Retinal pigment epithelial cell (primary cell): ENCODE measurements at places on chromosomes 13 and 19.

- DNase-seq, result no peak
Observed at GRCh38 chr13:24664726-24665409, 15.3 kb upstream of the ATP12A start.

DNA sequence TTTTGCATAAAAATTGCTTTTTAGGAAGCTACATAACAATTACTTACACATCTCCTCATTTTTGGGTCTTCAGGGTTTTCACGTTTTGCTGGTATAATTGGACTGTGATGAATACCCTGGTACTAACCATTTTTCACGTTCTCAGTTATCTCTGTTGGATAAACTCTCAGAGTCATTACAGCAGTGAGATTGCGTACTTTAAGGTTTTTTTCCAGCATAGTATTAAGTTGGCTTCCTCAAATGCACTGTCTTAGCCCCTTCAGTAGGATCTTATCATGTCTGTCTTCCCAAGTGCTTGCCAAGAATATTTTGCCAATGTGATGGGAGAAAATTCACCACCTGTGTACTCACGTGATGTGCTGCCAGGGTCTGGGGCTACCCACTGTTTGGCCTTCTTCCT is 342.5 kb downstream of the TEX29 start:
- DNase-seq, result no peak

GRCh38 chr19:6890938-6891337 is 3.6 kb downstream of the ADGRE1 start:
- no peak for DNase-seq

DNA sequence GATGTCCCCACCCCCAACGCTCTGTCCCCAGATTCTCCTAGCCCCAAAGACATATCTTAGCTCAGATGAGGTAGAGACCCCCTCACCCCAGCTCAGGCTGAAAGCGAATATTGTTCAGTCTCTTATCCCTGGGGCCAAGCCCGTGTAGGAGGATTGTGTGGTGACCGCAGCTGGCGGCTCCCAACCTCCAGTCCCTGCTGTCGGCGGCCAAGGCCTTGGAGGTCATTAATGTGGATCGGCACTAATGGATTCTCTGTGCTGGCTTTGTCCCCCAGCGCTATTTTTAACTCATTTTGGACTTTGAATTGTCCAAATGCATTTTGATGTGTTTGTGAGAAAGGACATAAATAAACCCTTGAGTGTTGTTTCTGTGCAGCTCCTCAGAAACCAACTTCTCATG is 124.2 kb downstream of the UQCRFS1 start:
- no peak for DNase-seq

DNA sequence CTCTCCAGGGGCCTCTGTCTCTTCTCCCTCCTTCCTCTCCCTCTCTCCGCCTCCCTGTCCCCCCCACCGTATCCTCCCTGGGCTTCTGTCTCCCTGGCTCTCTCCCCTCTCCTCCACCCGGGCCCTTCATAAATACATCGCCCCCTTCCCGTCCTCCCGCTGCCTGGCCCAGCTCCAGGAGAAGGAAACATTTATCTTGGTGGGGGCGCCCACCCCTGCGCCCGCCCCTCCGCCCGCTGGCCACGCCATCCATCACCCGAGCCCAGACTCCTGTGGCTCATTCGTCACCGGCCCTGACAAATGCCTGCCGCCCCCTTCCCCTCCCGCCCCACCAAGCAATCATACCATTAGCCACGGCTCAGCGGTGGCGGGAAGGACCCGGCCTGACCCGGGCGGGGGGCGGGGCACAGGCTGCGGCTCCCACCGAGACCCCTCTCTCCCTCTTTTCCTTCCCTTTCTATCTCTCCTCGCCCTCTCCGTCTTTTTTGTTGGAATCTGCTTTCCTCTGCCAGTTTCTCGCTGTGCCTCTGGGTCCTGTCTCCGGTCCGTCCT is 2.6 kb upstream of the MEIS3 start:
- DNase-seq, result no peak

- DNase-seq, result no peak
Observed at GRCh38 chr13:31242367-31242766, 42.6 kb downstream of the B3GLCT start.

GRCh38 chr13:23741879-23742510 is 147.2 kb downstream of the MIPEP start:
- no peak for DNase-seq

- no peak for DNase-seq
Observed at GRCh38 chr19:18859676-18860301, 28.0 kb downstream of the UPF1 start.

- DNase-seq, result peak; percentile 81
Observed at GRCh38 chr19:38213911-38214625, 10.0 kb downstream of the DPF1 start.

DNA sequence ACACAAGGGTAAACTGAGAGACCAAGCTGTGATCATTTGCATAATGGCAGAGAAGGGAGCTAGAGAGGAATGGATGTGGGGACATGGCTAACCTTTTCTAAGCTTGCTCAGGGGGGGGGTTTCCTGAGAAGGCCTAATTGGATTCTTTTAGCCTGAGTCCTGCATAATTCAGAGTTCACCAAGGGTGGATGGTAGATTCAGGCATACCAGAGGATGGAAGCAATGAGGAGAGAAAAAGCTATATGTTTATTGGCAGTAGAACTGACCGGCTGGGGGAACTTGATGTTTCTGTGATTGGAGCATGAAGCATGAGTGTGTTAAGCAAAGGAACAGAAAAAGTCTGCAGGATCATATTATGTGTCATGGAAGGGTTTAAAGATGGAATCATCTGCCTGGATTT is 65.9 kb upstream of the KLF12 start:
- no peak for DNase-seq

- DNase-seq, result no peak
Observed at GRCh38 chr13:113407531-113408393, 43.8 kb upstream of the GRTP1 start.

GRCh38 chr19:35249848-35250711 is 1.3 kb downstream of the LSR start:
- DNase-seq, result no peak

DNA sequence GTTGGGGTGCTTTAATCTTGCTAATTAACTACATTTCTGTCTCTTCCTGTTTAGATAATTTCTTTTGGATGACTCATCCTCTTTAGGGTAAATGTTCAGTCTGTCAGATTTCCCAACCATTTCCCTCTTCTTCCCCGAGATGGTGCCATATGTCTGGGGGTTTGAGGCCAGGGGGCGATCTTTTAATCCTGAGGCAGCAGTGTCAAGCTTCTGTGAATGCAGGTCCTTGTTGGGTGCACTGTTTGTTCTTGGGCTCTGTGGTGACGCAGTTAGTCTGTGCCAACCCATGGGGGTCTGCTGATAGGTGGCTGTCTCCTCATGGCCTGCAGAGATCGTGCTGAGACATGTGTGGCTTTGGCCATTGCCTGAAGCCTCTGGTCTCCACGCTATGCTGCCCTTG is 420.4 kb downstream of the NDFIP2 start:
- DNase-seq, result no peak

- DNase-seq, result no peak
Observed at GRCh38 chr19:16521715-16522289, 20.4 kb downstream of the CHERP start.

GRCh38 chr13:106911020-106911419 is 343.1 kb upstream of the ARGLU1 start:
- DNase-seq, result no peak

- DNase-seq, result no peak
Observed at GRCh38 chr19:48806518-48806817, 4.4 kb downstream of the BCAT2 start.

GRCh38 chr13:106213028-106213757 is 322.3 kb downstream of the EFNB2 start:
- DNase-seq, result no peak

GRCh38 chr13:36766295-36766694 is 52.7 kb upstream of the RFXAP start:
- no peak for DNase-seq

DNA sequence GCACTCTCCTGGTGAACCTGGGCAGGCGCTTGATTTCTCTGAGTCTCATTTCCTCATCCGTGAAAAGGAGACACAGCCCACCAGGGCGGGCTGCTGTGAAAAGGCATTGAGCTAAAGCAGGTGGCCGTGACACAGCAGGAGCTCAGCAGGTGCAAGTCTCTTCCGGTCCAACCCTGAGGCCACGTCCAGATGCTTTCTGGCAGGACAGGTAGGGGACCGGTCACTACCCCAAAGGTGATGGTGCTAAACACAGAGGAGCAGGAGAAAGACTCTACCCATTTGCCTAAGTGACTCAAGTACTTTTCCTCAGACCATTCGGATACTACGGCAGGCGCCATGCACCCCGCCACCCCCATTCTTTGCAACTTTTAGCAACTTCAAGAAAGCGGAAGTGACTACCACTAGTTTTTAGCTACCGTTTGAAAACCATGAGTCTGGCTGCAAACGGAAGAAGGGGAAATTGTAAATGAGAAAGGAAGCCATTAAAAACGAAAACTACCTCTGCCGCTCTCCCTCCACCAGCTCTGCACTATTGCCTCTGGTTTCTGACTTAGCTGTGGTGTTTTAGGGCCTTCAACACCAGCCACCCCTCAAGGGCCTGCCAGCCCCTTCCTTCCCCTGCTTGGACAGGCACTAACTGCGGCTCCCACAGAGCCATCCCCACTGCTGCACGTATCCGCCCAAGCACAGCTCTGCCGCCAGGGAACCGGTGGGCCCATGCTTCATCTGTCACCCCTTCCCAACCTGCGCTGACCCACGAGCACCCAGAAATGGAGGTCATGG is 4.8 kb downstream of the PPP6R1 start:
- no peak for DNase-seq

DNA sequence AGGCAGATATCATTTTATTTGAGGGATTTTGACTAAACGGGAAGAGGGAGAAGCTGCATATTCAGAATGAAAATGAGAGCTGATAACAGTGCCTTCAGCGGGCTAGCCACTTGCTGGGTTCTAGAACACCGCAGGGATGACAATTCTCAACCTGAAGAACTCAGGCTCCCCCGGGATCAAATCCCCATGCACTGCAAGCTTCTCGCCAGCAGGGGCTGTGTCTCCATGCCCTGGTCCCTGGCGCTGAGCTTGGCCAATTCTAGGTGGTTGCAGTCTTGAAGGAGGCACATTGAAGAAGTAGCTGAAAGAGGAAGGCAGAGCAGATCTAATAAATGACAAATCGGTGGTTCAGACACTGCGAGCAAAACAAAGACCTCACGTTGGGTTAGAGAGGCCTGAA is 128.7 kb downstream of the UQCRFS1 start:
- no peak for DNase-seq

- no peak for DNase-seq
Observed at GRCh38 chr19:55223291-55224037, 5.1 kb downstream of the TMEM86B start.

- no peak for DNase-seq
Observed at GRCh38 chr13:109778102-109778542, 8.3 kb downstream of the IRS2 start.

GRCh38 chr13:78298657-78299056 is 304.7 kb downstream of the POU4F1 start:
- DNase-seq, result no peak

GRCh38 chr19:7203332-7203731 is 90.9 kb downstream of the INSR start:
- no peak for DNase-seq

GRCh38 chr13:51305271-51305967 is 34.1 kb upstream of the SERPINE3 start:
- no peak for DNase-seq

- no peak for DNase-seq
Observed at GRCh38 chr13:93649496-93649895, 422.9 kb downstream of the GPC6 start.

- DNase-seq, result peak; percentile 89
Observed at GRCh38 chr13:101875717-101876393, 423.4 kb downstream of the ITGBL1 start.

DNA sequence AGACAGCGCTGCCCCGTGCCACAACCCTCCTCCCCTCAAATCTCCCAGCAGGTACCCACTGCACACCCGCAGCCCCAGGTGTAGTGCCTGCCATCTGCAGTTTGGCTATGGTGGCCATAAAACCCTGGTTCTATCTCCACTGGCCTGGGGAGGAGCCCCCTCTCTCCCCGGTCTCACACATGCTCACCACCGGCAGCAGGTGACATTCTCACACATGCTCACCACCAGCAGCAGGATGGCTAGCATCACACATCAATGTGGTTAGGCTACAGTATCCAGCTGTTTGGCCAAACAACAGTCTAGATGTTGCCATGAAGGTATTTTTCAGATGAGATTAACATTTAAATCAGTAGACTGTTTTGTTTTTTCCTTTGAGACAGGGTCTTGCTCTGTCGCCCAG is 31.1 kb downstream of the ELL start:
- DNase-seq, result no peak

DNA sequence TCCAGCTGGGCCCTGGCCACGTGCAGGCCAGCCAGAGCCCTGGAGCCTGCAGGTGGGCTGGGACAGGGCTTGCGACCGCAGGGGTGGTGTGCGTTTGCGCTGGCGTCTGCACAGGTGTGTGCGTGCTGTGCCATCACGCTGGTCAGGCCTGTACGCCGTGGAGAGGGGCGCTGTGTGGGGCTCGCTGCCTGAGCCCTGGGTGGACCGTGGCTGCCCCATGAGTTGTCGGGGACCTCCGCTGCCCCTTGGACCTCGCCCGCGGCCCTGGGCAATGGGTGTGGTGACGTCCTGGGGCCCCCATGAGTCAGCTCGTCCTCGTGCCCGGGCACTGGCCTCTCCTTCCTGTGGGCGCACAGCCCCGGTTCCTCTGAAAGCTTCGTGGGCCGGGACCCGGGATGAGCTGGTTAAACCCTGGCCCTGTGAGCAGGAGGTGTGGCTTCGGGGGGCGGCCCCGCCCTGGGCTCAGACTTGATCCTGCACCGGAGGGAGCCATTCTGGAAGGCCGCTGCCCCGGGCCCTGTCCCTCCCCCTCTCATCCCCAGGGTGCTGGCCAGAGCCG is 6.8 kb downstream of the CSNK1G2 start:
- DNase-seq, result no peak

DNA sequence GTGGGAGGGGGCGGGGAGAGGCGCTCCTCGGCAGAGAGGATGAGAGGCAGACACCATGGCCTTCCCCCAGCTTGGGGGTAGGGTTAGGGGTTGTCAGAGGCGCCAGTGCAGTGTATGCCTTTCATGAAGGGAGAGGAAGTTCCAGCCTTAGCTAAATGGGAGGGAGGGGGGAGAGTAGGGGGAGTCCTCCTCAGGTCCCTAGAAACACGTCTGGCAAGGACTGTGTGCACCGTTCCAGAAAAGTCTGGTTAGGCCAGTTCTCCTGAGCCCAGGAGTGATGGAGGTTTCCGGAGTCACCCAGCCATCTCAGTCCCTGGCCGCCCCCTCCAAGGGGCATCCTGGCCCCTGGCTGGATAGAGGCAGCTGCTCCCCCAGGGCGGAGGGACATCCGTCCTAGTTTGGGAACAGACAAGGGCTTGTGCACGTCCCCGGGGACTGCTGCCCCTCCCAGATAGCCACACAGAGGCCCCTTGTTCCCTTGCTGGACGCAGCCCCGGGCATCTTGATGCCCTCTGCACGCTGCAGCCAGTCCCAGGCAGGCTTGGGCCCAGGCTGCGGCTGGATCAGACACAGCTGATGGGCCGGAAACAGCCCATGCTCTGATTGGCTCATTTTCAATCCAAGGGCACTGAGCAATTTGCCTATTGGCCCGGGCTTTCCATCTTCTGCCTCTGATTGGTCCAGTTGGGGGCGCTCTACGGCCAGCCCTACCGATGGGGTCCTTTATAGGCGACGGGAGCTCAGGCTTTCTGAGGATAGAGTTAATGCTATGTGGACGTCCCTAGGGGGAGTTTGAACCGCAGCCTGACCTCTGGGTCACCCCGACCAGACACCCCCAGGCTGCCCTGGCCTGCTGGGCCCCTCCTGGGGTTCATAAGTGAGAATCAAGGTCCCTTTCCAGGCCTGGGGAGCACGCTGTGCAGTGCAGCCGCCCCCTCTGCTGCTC is 3.8 kb downstream of the S1PR2 start:
- no peak for DNase-seq

- no peak for DNase-seq
Observed at GRCh38 chr19:14325863-14326262, 55.4 kb upstream of the ADGRE5 start.

GRCh38 chr13:106083620-106084350 is 451.7 kb downstream of the EFNB2 start:
- no peak for DNase-seq
